Stimulated activated CD4-positive, alpha-beta T cell treated with anti-CD3 and anti-CD28 coated beads, Interleukin-4, amount 100 ng/mL, for 24 hours (primary cell): ENCODE measurements at places on chromosomes 12 and 14.
A peak's percentile ranks its signal among the peaks of the same experiment; 100 is the strongest.

- DNase-seq = peak; percentile 56
These were observed 20.2 kb upstream of the CLEC4D start for GRCh38 chr12:8493084-8493483.

- DNase-seq = no peak
These were observed 182.3 kb downstream of the PELI2 start for GRCh38 chr14:56300495-56300894.

DNA sequence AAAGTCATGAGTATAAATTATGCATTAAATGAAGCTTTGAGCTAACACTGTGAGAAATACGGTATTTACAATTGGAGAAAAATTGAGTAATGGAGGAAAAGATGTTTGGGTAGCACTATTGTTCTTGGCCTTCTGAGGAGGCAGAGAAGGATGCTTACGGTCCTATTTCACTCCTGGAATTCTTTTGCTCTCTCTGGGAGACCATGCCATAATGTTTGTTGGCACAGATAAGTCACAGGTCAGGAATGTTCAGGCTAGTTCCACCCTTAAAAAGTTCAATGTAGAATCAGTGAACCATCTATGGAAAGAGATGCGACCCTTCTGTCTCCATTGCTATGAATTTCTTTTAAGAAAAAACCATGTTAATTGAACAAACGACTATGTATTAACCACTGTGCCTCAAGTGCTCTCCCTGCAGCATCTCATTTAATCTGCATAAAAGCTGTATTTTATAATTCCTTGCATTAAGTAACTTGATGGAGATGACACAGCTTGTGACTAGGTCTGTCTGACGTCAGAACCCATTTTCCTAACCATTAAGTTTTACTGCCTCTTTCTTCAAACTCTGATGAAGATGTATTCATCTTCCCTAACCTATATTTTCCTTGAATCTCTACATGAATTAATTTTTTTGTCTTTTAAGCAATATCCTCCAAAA lies 9.5 kb downstream of the BATF start:
- no peak for DNase-seq

- peak; percentile 71 for DNase-seq
These were observed 123.0 kb upstream of the PZP start for GRCh38 chr12:9331218-9331626.

- no peak for DNase-seq
These were observed 145.4 kb downstream of the TPH2 start for GRCh38 chr12:72084061-72084460.

GRCh38 chr12:130621696-130622298 lies 94.3 kb downstream of the RIMBP2 start:
- DNase-seq = no peak

GRCh38 chr14:51616724-51617409 lies 34.8 kb upstream of the FRMD6 start:
- no peak for DNase-seq

DNA sequence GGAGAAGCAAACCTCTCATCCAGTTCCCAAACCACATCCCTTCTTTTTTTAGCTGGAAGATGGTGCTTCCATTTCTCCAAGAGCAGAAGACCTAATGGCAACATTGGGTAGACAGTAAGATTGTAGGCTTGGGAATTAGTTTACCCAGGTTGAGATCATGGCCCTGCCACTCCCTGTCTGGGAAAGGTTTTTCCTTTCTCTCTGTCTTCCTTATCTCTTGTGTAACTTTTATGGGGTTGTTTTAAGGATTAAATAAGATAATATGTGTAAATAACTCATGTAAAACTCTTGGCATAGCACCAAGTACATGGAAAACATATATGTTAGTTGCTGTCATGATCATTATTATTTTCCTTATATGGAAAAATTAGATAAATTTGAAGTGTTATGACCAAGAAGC lies 23.2 kb upstream of the PSMA6 start:
- DNase-seq = no peak

DNA sequence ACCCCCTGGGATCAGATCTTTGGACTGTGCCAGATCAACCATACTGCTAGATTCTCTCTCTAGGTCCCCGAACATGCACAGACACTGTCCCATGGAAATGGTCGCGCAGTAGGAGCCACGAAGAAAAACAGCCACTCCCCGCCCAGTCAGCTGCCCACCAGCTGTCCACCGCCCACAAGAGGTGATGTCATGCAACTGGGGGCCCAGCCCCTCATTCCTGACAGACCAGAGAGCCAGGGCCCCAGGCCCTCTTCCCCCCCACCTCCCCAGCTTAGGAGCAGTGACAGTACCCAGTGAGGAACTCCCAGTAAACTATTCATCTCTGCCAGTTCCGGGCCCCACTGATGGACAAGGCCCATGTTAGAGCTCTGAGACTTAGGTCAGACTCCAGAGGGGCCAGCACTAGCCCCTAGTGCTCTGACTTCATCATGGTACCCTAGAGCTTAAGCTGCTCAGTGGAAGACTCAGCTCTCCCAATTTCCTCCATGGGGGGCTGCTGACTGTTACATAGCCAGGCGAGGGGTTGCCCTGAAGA lies 3.7 kb upstream of the TAMALIN start:
- no peak for DNase-seq

DNA sequence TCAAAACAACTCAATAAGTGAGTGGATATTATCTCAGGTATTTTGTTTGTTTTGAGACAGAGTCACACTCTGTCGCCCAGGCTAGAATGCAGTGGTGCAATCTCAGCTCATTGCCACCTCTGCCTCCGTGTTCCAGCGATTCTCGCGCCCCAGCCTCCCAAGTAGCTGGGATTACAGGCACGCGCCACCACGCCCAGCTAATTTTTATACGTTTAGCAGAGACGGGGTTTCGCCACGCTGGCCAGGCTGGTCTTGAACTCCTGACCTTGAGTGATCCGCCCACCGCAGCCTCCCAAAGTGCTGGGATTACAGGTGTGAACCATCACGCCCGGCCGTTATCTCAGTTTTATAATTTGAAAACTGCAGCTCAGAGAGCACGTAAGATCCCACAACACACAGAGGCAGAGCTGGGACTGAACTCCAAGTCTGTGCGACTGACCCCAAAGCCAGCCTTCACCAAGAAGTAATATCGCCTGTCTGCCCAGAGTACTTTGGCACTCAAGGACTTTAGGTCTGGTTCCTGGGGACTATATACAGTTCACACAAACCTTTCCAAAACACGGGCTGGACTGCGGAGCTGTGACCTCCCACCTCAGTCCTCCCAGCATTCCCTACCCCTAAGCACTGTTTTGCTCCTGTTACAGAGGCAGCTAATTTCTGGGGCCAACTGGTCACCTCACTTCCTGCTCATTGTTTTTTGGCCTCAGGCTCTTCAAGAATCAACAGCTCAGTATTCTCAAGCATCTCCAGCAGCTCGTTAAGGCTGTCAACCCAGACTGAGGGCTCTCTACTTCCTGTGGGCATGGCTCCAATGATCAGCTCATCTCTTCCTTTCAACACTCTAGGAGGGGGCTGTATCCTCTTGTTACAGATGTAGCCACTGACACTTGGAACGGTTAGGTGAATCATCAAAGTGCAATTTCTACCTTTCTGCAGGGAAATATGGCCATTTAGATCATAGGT lies 22.5 kb downstream of the TESC start:
- no peak for DNase-seq

DNA sequence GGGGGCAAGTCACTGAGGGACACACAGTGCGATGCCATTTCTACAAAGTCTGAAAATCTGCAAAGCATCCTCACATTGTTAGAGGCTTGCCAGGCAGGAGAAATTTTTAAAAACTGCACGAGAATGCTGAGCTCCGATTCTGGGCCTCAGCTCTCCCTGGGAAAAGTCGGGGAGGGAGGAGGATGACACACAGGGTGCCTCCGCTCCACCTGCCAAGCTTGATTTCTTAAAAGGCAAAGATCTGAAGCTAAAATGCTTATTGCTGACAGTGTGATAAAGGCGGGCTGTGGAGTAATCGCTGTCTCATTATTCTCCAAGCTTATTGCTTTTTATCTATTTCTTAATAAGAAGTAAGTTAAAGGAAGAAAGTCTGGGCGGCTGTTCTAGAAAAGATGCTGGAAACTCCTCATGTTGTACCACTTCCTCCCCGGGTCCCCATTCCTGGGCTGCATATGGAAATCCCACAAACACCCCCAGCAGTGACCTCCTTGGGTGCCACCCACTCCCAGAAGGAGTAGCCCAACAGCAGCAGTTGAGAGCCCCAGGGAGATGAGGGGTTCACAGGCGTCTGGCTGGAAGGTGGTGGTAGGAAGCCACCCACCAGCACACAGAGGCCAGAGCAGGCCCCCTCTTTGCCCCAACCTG lies 55.0 kb downstream of the CCDC85C start:
- no peak for DNase-seq

- no peak for DNase-seq
These were observed 3.0 kb downstream of the GAS2L3 start for GRCh38 chr12:100576331-100577036.

GRCh38 chr14:50530358-50530757 lies 2.0 kb downstream of the MAP4K5 start:
- no peak for DNase-seq

DNA sequence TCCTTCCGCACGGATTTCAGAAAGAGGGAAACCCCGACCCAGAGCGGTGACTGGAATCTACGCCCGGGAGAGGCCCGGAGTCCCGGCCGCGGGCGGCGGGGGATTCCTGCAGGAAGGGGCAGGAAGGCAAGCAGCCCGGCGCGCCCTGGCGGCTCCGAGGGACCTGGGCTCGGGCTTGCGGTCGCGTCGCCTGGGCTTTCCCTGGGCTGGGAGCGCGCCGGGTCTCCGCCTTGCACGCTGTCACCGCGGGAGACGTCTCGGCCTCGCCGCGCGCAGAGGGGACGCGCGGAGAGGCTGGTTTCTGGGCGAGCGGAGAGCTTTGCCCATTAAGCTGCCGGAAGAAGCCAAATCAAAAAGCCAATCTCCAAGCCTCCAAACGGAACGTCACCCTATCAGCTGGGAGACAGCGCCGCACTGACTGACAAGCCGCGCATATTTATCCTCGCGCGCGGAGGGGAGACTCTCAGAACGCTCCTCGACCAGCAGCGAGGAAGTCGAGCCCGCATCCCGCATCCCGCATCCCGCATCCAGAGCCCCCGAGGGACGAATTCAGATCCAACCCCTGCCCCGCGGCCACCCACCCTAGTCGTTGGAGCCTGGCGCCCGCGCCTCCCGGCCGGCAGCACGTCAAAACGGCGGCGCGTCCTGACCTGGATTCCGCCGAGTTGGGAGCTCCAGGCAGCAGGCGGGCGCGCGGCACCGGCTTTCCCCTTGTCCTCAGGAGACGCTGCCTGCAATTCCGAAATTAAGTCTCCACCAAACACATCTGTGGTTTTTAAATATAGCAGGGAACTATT lies at the start of gene SLC8A3:
Gene SLC8A3 (minus strand): TSS at position 293 of the 797 bp plus-strand sequence. CDS start 20,529 bp downstream, outside the sequence.
- DNase-seq = no peak

DNA sequence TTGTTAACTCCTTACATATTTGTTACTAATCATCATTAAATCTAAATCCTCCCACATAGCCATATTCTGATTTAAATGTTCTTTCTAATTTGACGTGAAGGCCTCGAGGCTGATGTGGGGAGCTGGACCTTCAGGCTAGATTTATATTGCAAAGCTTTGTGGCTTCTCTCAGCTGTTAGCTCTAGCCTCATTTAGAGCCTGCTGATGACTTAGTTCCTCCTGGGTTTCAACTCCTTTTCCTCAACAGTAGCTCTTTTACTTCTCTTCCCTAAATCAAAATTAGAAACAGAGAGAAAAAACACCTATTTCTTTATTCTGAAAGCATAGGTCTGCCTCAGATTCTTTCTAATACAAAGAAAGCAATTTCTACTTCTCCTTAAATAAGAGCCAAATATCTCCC lies 477.5 kb upstream of the CCDC196 start:
- DNase-seq = no peak

GRCh38 chr12:76199808-76200207 lies 115.3 kb upstream of the NAP1L1 start:
- DNase-seq = no peak

DNA sequence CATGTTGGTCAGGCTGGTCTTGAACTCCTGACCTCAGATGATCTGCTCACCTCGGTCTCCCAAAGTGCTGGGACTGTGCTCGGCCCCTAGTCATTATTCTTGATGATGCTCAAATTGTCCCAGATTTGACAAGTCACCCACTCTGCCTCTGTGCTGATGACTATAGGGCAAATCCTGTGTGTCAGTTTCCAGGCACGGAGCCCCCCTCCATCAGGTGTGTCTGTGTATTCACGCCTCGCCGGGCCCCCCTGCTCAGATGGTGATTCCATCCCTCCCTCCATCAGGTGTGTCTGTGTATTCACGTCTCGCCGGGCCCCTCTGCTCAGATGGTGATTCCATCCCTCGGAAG lies 4.3 kb upstream of the GPR132 start:
- DNase-seq = no peak

DNA sequence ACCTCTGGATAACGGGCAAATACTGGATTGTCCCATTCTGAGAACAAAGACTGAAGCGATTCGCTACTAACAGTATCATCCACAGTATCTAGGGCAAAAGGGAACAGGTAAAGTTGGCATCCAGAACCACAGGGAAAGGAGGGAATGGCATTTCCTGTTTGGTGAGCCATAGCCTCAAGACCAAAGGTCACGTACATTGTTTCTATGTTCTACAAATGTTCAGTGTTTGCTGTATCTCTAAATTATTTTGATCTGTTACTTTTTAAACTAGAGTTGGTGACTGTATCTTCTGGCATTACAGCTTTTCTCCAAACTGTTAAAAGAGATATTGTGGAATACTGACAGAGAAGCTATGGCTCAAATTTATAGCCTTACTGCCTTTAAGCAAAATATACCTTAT lies 9.7 kb downstream of the MLH3 start:
- DNase-seq = no peak

- DNase-seq = peak; percentile 76
These were observed 1.1 kb upstream of the ACTR6 start for GRCh38 chr12:100199347-100200149.

DNA sequence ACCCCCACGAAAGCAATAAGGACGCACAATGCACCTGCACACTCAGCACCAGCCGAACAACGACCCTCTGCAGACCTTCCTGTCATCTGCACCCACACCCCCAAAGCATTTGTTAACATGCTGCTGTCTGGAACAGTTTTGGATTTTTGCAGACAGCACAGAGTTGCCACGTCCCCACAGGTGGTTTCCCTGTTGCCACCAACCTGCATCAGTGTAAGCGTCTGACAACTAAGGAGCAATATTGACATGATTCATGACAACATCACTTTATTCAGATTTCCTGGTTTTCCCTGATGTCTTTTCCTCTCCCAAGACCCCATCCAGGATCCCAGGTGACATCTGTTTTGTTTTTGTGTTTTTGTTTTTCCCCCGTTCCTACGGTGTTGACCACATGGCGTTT lies 150.7 kb upstream of the C14orf180 start:
- DNase-seq = no peak

GRCh38 chr12:5206401-5207175 lies 162.9 kb downstream of the KCNA5 start:
- no peak for DNase-seq

- DNase-seq = no peak
These were observed 421.2 kb downstream of the SOX5 start for GRCh38 chr12:23528316-23528715.

- no peak for DNase-seq
These were observed 48.1 kb downstream of the FBRSL1 start for GRCh38 chr12:132537836-132538662.

- no peak for DNase-seq
These were observed 75.9 kb downstream of the LIN7A start for GRCh38 chr12:80861641-80862378.

- DNase-seq = no peak
These were observed 2.0 kb upstream of the CHURC1 start for GRCh38 chr14:64912261-64912660.

- DNase-seq = no peak
These were observed 2.6 kb upstream of the OSBPL8 start for GRCh38 chr12:76562130-76562529.

GRCh38 chr12:33253178-33253577 lies 186.4 kb downstream of the SYT10 start:
- no peak for DNase-seq

GRCh38 chr12:76242813-76243550 lies 105.2 kb downstream of the BBS10 start:
- DNase-seq = no peak
